ENCODE measurements at places on chromosomes 16 and 17.

DNA sequence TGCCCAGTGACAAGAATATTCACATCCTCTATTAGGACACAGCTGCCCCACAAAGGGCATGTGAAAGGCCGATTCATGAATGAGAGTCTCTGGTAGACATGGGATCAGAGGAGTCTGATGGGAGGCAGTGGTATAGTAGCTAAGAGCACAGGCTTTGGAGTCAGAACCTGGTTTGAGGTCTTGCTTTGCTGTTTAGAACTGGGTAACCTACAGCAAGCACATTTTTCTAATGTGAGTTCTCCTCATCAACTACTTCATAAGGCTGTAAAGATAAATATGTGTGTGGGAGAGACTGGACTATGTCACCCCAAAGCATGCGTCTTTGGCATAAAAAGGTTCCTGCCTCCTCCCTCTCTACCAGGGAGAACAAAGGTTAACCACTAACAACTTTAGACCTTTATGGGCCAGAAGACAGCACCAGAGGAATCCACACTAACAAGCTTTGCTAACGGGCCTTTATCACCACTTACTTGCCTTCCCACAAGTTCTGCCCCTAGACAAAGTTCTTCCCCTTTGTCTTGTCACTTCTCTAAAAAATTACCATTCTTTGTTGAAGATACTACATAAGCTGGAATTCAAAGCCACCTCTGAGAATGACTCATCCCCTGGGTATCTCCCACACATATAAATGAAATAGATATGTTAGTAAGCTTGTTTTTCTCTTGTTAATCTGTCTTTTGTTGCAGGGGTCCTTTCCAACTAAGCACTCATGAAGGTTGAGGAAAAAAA is 21.1 kb downstream of the CDR2 start:
- DNase-seq: peak; percentile 26

DNA sequence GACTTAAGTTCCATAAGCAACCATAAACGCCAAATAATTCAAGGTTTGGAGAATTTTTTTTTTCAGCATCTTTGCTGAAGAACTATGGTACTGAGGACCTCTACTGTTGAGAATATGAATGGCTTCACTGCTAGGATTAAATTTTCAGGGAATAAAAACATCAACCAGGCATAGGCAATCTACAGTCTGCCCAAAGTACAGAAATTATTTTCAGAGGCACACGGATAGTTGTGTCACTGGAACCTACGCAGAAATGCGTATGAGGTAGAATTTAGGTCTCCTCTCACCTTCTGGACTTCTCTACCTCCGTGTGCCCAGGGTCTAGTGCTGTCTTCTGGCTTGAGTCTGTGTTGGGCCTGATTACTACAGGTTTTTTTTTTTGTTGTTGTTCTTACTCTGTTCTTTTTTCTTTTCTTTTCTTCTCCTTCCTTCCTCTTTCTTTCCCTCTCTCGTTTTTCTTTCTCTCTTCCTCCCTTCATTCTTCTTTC is 39.7 kb downstream of the NACA2 start:
- DNase-seq: peak; percentile 44

GRCh38 chr17:29113334-29113733 is 66.9 kb downstream of the MYO18A start:
- DNase-seq: no peak

- DNase-seq: no peak
These were observed 15.4 kb downstream of the MFSD11 start for GRCh38 chr17:76753061-76753961.

DNA sequence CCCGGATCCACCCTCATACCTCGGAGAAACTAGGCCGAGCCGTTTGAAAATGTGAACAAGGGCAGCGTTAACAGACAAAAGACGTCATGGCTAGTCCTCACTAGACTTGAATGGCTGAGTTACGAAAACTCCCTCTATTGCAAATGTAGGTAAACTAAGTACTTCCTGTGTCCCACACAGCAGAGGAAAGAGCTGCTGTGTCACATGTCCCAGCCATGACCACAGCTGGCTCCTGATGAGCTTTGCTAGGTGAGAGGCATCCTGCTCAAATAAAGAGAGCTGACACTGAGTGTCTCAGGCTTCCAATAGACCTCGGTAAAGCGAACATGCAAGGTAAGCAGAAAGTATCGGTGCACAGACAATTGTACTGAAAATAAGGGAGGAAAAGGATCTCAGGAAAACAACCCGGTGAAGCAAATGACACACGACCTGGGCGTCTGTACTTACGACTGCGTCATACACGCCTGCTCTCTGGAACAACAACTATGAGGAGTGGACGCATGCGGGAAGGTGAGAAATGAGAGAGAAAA is 26.0 kb downstream of the TMEM204 start:
- DNase-seq: no peak

DNA sequence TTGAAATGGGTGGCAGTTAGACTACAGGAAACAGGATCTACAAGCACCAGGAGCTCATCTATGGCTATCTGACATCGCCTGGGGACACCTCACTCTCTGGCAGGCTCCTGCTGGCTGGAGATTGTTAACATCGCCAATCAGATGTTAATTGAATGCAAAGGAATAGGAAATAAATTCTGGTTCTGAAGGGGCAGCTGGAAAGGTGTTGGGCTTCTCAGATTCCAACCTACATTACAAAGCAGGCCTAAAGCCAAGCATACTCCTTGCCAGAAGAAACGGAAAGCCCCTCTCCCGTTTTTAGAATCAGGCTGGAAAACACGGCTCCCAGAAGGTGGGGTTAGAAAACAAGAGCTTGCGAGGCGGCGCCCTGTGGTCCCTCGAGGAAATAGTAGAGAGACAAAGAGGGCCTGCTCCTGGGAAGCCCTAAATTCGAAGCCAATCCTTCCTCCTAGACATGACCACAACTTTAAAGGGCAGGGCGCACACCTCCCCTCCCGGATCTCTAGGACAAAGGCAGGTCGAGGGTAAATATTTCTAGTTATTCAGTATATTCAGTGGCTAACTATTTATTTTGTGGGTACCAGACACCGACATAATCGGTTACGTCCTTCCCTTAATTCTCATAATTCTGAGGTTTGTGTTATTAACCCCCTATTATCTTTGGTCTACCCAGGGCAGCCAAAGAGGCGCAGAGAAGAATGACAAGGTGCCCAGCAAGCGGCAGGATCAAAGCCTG is 763 bp upstream of the TOM1L1 start:
- DNase-seq: no peak

DNA sequence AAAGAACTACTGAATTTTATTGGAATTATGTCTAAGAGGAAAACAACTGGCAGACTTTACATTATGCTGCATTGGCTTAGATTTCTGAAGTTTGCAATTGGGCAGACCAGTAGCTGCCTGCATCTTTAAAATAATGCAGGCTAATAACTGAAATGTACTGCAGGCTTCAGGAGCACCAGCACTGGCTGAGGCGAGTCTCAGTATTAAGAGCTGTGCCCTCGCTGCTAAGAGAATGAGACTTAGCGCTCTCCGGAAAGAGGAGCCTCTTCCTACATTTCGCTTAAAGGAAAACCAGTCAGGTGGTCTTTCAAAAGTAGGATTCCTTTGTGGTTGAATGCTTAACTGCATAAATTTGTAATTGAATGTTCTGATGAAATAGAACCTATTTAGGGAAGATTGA is 885 bp downstream of the CNTNAP4 start:
- no peak for DNase-seq

DNA sequence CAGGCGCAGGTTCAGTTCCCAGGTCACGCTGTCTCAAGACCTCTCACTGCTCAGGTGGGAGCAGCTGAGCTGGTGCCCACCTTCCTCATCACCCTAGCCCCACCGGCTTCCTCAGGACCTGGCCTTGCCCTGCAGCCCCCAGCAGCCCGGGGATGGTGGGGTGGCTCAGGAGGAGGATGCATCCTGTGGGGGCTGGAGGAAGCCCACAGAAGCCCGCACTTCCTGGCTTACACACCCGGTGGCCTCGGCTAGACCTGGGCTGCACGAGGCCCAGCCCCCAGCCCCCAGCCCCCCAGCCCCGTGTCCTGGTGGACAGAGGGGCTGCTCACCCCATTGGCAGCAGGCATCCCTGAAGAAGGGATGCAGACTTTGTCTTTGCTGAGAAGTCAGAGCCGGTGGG is 43.4 kb downstream of the BAHCC1 start:
- no peak for DNase-seq

GRCh38 chr17:16374146-16374938 is 6.5 kb upstream of the UBB start:
- DNase-seq: peak; percentile 63

- peak; percentile 59 for DNase-seq
These were observed 7.9 kb upstream of the SOST start for GRCh38 chr17:43766413-43767052.

DNA sequence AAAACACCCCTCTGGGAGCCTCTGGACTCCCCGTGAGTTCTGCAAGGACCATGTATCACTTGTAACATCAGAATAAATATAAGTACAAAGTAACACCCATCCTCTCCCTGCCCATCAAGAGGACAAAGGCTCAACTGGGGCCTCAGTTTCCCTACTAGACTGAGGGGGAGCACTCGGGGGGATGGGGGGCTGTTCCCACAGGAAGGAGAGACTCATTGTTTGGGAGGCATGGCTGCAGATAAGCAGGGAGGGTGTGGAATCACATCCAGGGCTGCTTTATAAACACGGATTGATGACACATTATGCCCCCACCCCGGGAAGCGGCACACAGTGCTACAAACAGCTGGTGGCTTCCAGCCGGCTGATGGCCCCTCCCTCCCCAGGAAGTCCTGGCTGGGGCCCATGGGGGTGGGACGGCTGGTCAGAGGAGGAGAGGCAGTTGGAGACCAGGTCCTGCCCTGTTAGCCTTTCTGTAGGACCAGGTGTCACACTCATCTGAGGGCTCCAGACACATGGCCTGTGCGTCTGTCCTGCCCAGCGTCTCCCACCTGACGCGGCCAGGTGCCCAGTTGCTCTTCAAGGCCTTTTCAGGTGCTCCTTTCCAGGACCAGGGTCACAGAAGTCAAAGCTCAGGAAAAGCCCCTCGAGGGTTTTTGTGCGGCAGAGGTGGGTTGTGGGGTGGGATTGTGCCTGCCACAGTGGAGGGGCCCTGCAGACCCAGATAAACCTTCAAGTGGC is 1.3 kb upstream of the MPG start:
- DNase-seq: peak; percentile 97

DNA sequence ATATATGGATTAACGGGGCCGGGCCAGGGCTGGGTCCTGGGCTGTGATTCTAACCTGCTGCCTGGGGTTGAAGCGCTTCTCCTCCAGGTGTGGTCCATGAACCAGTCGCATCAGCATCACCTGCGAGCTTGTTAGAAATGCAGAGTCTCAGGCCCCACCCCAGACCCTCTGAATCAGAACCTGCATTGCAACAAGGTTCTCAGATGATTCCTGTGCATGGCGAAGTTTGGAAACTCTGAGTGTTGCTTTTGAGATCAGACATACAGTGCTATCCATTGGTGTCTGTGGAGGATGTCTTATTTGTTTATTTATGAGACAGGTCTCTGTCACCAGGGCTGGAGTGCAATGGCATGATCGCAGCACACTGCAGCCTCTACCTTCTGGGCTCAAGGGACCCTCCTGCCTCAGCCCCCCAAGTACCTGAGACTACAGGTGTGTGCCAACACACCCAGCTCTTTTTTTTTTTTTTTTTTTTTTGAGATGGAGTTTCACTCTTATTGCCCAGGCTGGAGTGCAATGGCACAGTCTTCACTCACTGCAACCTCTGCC is 99.8 kb downstream of the PITPNC1 start:
- DNase-seq: no peak

GRCh38 chr17:40551879-40552768 is 13.1 kb downstream of the CCR7 start:
- peak; percentile 96 for DNase-seq

GRCh38 chr17:65457635-65458257 is 103.7 kb downstream of the AXIN2 start:
- DNase-seq: no peak

DNA sequence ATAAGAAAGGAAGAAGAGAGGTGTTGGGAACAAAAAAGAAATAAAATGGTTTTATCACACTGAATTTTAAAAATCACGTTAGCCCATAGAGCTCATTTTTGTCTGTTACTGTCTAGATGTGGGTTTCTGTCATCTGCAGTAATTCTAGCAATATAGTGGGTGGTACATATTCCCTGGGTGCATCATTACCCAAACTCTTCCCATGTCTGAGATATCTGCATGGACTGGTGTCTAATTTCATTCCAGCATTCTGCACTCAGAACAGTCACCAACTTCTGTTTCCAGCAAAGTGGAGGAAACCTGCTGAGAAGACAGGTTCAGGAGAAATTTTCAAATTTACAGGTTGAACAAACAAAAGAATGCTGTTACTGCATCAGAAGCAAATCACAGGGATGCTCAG is 263.8 kb downstream of the CDH11 start:
- peak; percentile 3 for DNase-seq

DNA sequence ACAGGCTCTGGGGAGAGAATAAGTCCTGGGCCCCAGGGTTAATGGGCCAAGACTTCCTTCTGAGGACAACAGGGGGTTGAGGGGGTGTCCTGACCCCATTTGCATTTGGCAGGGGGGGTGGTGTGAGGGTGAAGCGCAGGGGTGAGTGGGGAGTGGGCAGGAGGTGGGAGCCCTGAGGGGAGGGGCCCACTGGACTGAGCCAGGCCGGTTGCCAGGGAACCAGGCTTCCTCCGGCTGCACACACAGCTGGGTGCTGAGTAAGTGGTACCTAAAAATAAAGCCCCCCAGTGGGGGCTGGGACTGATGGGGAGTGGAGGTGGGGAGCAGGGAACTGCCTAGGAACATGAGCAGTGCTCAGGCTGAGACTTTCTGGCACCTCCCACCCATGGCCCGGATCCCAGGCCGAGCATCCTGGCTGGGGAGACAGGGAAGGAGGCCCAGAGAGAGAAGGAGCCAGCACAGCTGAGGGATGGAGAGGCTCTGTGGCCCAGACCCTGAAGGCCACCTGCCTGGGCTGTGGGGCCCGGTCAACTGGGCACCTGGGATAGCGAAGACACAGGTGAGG is 7.5 kb upstream of the RASD1 start:
- DNase-seq: no peak
